ENCODE measurements at places on chromosomes 12 and 14. TPM values are rescaled to one million over a fixed set of nuclear protein-coding genes. Genes with fewer than 3 reads are reported as not detected.

Gene KLRC2
- total RNA-seq: 2.0 TPM

Gene KLRG1
- 8.6 TPM for total RNA-seq

Gene KLRD1
- total RNA-seq: under 0.01 TPM

Gene ENDOU
- not detected for total RNA-seq

Gene MGAT2
- 51.4 TPM for total RNA-seq

Gene DTX1
- total RNA-seq: 18.3 TPM

Gene KRT2
- total RNA-seq: not detected
